Activated naive CD8-positive, alpha-beta T cell treated with anti-CD3 and anti-CD28 coated beads, Interleukin-2, amount 50 U/mL, for 24 hours (primary cell): ENCODE measurements at places on chromosomes 7 and 10.
A peak's percentile ranks its signal among the peaks of the same experiment; 100 is the strongest.

DNA sequence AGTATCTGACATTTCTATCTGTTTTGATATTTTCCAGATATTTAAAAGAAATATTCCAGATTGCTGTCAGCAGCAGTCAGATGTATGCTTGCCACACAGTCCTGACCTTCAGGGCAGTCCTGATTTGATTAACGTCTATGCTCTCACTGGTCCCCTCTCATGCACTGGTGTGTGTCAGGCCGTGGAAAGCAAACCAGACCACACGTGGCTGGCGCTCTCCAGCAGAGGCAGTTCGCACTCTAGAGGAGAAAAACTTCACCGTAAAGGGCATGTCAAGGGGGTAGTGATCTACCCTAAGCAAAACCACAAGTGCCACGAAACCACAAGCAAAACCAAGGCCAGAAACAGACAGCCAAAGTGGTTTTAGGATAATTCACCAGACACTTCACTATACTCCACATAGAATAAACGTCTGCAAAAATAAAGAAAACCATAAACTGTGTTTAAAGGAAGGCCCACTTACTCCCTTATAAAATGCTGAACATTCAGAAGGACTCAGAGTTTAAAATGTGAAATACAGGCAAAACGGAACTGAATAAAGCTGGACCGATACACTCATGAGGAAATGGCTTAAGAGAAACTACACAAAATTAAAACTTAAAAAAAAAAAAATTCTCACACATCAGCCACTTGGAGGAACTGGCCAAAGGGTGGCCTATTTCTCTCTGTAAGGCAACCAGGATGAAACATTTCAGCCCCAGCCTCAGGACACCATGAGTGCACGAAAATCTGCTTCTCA is 26.4 kb downstream of the PARP12 start:
- DNase-seq: peak; percentile 40

DNA sequence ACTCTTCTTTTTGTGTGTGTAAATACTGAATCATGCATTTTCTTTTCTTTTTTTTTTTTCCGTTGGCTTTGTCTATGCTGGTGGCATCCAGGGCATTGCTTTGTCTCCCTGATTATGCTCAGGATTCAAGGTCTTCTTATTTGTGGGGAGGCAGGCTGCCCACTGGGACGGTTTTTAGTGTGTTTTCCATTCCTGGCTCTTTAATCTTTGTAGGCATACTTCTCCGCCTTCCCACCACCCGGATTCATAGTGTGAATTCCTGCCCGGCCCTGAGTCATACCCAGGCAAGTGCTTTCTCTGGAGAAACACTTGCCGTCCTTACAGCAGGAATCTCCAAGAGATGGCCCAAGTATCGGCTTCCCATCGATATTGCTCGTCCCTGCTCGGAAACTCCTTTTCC is 5.2 kb downstream of the ZNF655 start:
- no peak for DNase-seq

DNA sequence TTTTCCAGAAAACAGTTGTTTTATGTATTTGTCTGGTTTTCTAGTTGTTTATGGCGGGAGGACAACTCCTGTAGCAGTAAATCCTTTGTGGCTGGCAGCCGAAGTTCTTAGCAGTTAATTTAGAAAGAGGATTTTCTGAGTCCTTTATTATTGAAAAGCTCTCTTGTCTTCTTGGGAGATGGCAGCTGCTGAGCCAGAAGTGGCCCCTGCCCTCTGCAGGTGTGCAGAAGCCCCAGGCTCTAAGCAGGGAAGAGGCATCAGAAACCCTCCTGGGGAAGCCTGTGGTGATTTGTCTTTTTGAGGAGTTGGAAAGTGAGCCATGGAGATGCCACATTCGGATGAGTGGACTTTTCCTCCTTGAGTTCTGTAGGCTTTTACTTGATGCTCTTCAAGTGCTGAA is 106.3 kb downstream of the GLRX3 start:
- no peak for DNase-seq

- DNase-seq: no peak
These were observed 10.4 kb upstream of the ZNF22 start for GRCh38 chr10:44990302-44990655.

DNA sequence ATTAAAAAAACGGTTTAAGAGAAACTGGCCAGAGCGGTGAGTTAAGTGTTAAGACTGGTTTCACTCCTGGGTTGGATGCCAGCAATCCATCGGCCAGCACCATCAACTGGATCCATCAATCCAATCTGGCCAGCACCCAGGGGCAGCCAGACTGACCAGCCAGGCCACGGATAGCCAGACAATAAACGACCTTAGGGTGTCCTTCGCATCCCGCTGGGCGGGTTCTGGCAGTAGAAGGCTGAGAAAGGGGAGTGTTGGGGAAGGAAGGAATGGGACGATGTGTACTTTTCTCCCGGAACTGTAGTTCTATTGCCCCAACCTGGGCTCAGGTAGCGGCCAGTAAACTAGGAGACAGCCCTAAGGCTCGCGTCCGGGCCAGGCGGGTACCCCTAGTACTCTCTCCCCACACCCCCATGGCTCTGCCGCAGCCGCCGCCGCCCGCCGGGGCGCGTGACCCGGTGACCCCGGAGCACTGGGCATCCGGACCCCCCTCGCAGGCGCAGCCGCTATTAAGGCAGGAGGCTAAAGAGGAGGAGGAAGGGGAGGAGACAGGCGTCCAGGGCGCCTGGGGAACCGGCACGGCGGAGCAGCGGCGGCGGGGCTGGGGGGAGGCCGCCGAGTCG is at the start of gene CASD1:
CASD1 (plus strand) TSS at position 546 of the 623 bp plus-strand sequence. CDS start 276 bp downstream, outside the sequence.
- DNase-seq: peak; percentile 65

GRCh38 chr7:66542049-66542448 is 86.6 kb upstream of the KCTD7 start:
- no peak for DNase-seq

DNA sequence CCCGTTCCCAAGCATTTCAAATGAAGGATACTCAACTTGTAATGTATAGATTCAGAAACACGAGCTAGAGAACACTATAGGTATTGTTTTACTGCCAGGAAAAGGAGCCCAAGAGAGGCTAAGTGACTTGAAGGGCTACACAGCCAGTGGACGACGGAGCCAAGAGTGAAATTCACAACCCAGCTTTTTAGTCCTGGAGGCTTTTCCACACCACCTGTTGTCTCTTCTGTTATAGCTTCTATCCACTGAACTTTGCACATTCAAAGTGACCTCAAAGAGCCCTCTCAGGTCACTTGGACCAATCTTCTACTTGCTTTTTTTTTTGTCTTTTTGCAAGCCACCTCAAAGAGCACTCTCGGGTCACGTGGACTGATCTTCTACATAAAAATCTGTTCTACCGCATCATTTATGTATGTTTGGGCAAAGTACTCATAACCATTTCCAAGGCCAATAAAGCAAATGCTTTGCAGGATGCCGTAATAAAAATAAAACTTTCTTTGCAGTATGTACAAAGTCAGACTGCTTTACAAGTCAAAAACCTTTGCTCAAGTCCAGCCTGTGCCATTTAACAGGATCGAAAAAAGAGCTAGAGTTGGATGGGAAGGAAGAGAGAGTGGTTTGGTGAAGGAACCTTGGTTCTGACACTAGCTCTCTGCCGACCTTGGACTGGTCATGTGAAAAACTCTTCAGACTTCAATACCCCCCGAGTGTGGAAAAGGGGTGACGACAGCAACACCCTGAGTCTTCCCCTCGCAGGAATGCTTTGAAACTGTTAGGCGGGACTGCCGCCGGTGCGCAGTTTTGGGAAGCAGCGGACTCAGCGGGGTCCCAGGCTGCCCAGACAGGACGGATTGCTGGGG is 821 bp downstream of the SLC35B4 start:
- no peak for DNase-seq

- no peak for DNase-seq
These were observed 1.5 kb upstream of the RALA start for GRCh38 chr7:39621784-39622411.

DNA sequence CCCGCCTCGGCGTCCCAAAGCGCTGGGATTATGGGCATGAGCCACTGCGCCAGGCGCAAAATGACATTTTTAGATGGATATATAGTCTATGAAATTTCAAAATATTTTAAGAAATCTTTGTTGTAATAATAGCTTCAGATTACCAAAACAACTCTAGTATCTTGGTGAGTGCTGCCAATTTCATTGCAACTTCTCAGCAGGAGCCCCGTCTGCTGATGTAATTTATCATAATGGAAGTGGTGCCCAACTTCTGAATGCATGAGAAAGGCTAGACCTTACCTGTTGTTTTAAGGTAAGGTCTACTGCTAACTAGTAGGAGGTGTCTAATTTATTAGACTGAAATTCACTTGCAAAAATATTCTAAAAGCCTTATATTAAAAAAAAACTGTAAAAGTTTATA is 20.0 kb downstream of the PDSS1 start:
- DNase-seq: no peak

GRCh38 chr7:36957620-36958019 is 233.3 kb upstream of the AOAH start:
- DNase-seq: no peak

GRCh38 chr10:124536496-124537050 is 75.0 kb downstream of the LHPP start:
- no peak for DNase-seq

DNA sequence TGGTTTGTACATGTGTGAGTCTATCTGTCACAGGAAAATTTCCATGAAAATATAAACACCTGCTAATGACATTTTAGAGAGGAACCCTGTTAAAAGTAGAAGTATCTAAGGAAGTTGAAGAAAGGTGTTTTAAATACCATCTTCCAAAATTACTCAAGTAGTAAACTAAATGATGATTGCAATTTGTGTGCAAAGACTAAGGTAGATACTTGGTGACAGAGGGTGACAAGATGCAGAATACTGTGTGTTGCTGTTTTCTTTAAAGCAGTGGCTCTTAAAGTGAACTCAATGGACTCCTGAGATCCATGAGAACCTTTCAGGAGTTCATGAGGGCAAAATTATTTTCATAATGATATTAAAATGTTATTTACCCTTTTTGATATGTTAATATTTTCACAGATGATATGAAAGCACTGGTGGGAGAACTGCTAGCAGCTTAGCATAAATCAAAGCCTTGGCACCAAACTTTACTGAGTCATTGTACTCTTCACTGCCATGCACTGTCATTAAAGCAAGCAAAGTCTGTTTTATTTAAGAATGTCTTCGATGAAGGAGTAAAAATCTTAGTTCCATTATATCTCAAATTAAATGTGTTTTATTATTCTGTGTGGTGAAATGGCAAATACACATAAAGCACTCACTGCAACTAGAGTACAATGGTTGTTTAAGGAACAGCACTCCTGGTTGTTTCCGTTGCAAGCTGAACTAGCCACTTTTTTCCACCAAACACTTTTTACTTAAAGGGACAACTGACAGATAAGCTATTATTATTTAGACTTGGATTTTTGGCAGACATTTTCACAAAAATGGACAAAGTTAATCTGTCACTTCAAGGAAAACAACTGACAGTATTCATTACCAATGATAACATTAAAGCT is 133.7 kb downstream of the LRRN3 start:
- DNase-seq: no peak

DNA sequence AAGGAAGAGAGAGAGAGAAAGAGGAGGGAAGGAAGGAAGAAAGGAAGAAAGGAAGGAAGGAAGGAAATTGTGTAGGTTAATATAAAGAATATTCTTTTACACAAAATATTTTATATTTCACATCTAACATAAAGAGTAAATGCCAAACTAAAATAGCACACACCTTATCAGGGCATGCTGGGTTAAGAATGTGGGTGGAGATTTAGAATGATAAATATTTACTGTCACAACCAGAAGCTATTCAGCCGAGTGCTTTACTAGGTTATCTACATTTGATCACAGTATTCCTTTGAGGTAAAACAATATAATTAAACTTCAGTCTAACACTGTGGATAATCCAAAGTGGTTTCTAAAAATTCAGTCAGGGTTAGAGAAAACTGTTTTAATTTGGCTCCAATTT is 103.3 kb downstream of the SEMA3A start:
- DNase-seq: no peak

GRCh38 chr7:135204341-135204749 is 7.0 kb downstream of the WDR91 start:
- DNase-seq: no peak

DNA sequence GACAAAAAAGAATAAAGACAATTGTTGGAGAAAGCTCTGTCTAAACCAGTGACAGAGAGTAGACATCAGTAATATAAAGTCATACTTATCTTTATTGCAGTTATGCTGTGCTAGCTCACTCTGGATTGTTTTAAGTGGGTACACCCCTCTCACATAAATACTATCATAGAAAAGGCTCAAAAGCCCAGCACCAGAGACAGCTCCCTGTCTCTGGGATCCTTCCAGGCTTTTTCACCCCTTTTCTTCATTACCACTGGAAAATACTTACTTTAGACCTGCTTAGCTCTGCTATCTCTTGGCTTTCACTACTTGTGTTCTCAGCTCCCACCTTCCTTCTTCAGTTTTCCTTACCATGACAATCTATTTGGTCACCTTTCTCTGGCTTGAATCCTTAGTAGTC is 259.1 kb upstream of the MINDY3 start:
- DNase-seq: no peak

GRCh38 chr7:42747044-42747443 is 164.8 kb downstream of the C7orf25 start:
- no peak for DNase-seq

DNA sequence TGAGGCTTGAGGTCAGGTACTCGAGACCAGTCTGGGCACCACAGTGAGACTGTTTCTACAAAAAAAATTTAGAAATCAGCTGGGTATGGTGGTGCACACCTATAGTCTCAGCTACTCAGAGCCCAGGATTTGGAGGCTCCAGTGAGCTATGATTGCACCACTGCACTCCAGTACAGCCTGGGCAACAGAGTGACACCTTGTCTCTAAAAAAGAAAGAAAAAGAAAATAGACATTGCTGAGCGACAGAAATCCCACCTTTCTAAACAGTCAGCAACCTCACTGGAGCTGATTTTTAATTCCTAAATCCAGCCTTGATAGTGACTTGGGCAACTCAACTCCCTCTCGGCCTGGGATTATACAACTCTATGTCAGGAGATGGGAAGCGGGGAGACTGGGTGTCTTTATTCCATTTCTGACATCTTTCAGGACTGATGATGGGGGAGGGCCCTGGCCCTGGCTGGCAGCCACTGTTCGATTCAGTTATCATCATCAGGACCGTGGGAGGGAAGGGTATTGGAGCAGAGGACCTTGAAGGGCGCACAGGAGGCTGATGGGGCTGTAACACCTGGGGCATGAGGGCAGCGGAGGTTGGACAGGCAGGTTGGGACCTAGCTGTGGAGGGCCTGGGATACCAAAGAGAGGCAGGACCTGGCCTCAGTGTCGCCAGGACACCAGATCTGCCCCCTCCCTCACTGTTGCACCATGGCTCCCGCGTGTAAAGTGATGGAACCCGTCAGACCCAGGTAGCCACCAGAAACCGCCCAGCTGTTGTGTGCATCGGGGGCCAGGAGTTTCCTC is 14.7 kb downstream of the HSPB1 start:
- no peak for DNase-seq

- no peak for DNase-seq
These were observed 33.6 kb downstream of the GHRHR start for GRCh38 chr7:30997316-30997715.
